ENCODE measurements at places on chromosomes 12 and 14. TPM values are rescaled to one million over a fixed set of nuclear protein-coding genes. Genes with fewer than 3 reads are reported as not detected.

Gene PPP4R3A
- 87.2 TPM for total RNA-seq

Gene ADAMTS20
- not detected for total RNA-seq

Gene APOF
- not detected for total RNA-seq

Gene GLS2
- 0.09 TPM for total RNA-seq

Gene HOTAIR
- total RNA-seq: not detected

Gene DLK1
- total RNA-seq: 0.42 TPM

Gene LPAR5
- total RNA-seq: 0.47 TPM

Gene ANKRD33
- 0.24 TPM for total RNA-seq

Gene SDR9C7
- total RNA-seq: not detected

Gene EFCAB11
- total RNA-seq: 11.8 TPM

Gene REM2
- 0.46 TPM for total RNA-seq

Gene ADAM21
- total RNA-seq: 0.07 TPM

Gene PIANP
- 0.81 TPM for total RNA-seq

Gene ACAD10
- total RNA-seq: 10.0 TPM

Gene LAG3
- total RNA-seq: 1.1 TPM

Data from A549 treated with RU486 at 1 μM for 4 hours (cell line).